AG08395 (cell line): ENCODE measurements at places on chromosomes 3 and 15.
A peak's percentile ranks its signal among the peaks of the same experiment; 100 is the strongest.

DNA sequence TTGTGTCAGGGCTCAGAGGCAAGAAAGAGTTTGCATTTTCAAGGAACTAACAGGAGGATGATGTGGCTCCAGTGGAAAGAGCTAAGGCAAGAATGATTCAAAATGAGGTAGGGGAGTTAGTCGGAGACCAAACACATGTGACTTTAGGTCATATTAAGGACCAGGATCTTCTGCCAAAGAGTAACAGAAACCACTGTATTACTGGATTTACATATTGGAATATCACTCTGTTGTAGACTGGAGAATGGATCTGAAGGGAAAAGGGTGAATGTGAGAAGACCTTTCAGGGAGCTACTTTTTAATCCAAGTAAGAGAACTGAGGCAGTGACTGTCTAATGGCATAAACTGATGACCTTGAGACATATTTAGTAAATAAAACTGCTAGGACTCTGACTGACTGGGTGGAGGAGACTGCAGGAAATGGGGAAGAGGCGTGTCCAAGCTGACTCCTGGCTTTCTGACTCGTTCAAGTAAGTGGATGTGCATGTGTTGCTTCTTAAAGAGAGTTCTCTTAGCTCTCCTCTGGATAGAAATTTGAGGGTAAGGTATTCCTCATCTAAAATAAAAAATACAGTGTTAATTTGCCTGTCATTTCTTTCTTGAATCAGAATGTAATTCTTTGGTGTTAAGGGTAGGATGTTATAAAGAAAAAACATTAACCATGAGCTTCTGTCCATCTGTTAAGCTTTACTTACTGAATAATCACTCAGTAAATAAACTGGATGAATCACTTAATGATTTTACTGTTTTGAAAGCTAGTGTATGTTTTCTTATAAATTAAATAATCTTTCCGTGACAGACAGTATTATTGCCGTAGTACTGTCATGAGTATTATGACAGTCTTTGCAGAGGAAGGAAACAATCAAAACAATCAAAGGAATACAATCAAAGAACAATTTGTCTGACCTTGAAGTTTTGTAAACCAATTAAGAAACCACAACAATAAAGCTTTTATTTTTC lies 58.3 kb upstream of the CFAP20DC start:
- DNase-seq: peak; percentile 29

GRCh38 chr15:40467261-40467615 lies 3.5 kb upstream of the CHST14 start:
- no peak for DNase-seq

- no peak for DNase-seq
Measured at GRCh38 chr3:59580499-59580898, 530.7 kb upstream of the CFAP20DC start.

GRCh38 chr3:188431553-188431952 lies 277.6 kb downstream of the LPP start:
- DNase-seq: peak; percentile 35

- DNase-seq: no peak
Measured at GRCh38 chr3:42836150-42837123, 27.2 kb downstream of the ACKR2 start.

DNA sequence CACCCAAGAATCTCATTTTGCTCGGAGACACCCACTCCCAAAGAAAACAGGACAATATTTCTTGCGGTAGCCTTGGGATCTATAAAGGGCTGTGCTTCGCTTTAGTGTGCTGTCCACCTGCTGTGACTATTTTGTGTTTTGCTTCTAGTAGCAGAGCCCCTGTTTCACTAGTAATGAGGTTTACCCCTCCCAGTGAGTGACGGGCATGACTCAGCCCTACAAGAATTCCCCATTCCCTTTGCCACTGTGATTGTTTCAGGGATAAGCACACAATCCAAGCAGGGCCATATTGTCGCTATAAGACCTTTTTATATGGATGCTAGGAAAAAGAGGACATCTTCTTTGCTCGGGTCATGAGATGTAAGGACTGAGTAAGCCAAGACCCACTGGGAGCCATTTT lies 62.5 kb upstream of the FOXB1 start:
- no peak for DNase-seq

- no peak for DNase-seq
Measured at GRCh38 chr3:114444216-114444615, 150.4 kb downstream of the TIGIT start.

GRCh38 chr3:106566277-106566676 lies 697.5 kb upstream of the CBLB start:
- no peak for DNase-seq

- no peak for DNase-seq
Measured at GRCh38 chr3:31979001-31979697, 1.9 kb downstream of the OSBPL10 start.

DNA sequence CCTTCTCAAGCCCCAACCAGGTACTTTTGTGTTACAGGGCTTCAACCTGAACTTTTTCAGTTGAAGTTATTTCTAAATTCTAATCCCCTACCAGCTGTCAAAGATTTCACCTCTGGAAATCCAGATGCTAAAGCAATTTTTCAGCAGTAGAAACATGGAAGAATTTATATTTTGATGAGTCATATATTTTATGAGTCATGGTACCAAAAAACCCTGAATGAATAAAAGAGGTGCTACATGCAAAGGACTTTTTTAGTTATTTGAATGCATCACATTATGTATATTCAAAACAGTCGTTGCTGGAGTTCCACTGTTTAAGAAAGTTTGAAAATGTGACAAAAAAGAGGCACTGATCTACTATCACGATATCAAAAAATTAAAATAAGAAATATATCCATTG lies 96.0 kb upstream of the ZNF385D start:
- peak; percentile 13 for DNase-seq

DNA sequence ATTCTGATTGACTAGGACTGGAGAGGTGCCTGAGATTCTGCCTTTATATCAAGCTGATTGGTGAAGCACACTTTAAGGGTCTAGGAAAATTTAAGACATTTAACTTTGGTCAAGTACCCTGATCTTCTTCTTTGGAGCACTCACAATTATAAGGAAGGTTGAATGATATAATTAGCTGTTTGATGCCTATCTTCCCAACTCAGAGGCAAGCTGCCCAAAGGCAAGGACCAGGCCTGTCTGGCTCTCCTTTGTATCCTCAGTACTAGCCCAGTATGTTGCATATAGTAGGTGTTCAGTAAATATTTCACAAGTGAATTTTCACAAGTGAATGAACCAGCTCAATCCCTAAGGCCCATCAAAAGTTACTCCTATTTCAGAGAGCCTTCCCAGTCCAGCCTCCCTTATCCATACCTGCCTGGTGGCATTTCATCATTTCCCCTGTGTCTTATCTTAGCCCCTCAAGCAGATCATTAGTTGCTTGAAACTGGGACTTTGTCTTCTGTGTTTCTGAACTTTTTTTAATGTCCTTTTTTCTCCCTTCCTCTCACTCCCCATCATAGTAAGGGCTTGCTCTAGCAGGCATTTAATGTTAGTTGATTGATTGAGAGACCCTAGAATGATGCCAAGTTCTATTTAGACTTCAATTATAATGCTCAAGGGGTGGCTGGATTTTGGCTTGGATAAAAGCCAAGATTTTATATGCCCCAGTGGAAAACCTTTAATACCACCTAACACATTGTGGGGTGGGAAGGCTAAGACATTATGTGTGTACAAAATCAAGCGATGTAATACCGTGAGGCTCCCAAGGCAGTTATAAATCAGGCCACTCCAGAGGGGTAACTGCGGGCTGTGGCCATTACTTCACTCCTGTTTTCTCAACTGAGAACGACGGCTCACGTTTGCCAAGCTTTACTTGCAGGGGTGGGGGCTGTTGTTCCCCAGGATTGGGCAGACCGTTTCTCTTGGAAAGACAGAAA lies 43.2 kb upstream of the BOC start:
- no peak for DNase-seq

DNA sequence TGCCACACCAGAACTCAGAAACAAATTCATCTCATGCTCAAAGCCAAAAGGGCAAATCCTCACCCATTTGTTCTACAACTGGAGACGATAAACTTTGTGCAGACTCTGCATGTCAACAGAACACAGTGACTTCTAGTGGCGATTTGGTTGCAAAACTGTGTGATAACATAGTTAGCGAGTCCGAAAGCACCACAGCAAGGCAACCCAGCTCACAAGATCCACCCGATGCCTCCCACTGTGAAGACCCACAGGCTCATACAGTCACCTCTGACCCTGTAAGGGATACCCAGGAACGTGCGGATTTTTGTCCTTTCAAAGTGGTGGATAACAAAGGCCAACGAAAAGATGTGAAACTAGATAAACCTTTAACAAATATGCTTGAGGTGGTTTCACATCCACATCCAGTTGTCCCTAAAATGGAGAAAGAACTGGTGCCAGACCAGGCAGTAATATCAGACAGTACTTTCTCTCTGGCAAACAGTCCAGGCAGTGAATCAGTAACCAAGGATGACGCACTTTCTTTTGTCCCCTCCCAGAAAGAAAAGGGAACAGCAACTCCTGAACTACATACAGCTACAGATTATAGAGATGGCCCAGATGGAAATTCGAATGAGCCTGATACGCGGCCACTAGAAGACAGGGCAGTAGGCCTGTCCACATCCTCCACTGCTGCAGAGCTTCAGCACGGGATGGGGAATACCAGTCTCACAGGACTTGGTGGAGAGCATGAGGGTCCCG lies 199.7 kb downstream of the AKAP13 start:
- DNase-seq: no peak

DNA sequence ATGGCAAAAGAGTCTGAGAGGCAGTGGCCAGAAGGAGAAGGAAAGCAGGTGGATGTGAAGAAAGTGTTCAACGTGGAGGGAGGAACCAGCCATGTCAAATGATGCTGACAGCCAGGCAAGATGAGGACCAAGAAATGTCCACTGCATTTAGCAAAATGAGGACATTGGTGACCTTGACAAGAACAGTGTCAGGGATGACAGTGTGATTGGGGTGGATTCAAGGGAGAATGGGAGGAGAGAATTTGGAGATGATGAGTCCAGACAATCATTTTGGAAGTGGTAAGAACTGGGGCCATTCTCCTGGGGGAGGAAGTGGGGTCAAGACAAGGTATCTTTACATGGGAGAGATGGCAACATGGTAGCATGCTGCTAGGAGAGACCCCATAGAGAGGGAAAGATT lies 47.4 kb downstream of the CPN2 start:
- DNase-seq: no peak

- DNase-seq: no peak
Measured at GRCh38 chr3:95705786-95706418, 1108.5 kb upstream of the EPHA6 start.

GRCh38 chr3:99842826-99843589 lies 25.3 kb downstream of the CMSS1 start:
- DNase-seq: peak; percentile 54

GRCh38 chr3:29438580-29438979 lies 157.7 kb downstream of the RBMS3 start:
- no peak for DNase-seq

- DNase-seq: no peak
Measured at GRCh38 chr3:98136631-98137030, 6.1 kb downstream of the OR5H1 start.

DNA sequence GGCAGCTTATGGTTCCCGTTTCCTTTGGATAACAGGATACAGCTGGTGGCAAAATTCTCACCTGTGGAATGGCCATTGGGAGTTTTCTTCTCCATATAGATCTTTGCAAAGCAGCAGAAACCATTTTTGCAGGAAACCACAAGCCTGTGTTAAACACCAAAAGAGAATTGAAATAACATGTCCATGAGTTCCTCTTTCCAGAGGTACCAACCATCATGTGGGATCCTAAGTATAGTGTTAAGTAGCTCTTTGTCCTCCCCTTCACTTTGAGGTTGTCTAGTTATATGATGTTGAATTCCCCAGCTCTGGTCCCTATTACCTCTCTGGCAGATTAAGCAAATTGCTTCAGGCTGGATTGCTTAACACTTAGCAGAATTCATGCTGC lies 94.9 kb downstream of the AKAP13 start:
- DNase-seq: no peak
